ENCODE measurements at places on chromosomes 12 and 14. TPM values are rescaled to one million over a fixed set of nuclear protein-coding genes. Genes with fewer than 3 reads are reported as not detected.

Gene DPPA3
- total RNA-seq: not detected

DNA sequence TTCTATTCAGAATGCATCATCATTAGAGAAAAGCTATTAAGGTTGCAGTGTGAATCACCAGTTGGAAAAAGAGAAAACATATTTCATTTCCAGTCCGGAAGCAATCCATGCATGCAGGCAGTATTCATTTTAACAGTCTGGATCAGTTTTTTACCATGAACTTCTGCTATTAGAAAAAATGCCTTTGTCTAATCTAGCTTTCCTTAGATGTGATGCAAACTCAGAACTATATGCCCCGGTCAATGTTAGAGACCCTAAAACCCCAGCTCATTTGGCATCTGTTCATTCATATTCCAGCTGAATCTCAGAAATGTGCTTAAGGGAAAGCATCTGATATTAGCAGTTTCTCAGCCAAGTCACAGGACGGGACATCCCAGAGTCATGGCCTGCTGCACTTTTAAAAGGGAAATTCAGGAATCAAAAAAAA lies 8.5 kb downstream of the IRAK3 start:
- H3K27me3 ChIP-seq: no peaks in the 10 kb centered on the region
- H3K4me3 ChIP-seq: no peak overlapping the region
- H3K36me3 ChIP-seq: no peaks in the 10 kb centered on the region
- DNase-seq: no peak
- H3K27ac ChIP-seq: no peak overlapping the region

- H3K4me3 ChIP-seq: peak overlapping the region; percentile 36
- H3K36me3 ChIP-seq: no peaks in the 10 kb centered on the region
- DNase-seq: peak; percentile 87
- no peaks in the 10 kb centered on the region for H3K27me3 ChIP-seq
- no peaks in the 10 kb centered on the region for H3K4me1 ChIP-seq
Measured at GRCh38 chr12:52023182-52023975, 16.6 kb downstream of the TAMALIN start.

DNA sequence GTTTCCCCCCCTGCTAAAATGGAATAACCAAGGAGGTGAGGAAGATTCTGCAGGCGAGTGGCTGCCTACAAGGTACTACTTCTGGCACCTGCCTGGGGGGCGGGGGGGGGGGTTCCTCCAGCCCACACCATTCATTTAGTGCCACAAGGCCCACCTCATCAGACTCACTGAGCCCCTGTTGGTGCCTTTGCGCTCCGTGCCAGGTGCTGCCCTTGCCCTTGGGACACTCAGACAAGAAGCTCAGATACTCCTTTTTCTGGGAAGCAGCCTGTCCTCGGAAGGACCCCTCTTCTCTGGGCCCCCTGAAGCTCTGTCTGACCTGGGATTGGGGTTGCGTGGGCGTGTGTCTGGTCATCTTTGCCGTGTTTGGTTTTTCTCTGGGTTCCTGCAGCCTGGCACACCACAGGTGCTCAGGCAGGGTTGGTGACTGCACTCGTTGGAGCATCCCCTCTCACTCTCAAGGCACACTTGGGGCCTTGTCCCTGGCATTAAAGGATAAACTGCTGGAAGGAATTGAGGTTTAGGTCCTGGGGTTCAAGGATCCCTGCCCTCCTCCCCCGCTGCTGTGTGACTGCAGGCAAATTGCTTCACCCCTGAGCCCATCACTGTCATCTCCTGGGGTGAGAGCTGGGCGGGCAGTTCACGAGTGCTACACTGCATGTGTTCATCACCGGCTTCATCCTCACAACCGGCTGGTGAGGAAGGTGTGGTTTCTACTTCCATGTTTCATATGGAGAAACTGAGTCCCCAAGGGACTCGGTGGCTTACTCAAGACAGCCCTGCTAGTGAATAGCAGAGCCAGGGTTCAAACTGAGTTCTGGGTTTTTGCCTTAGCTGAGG lies 16.9 kb downstream of the FAM222A start:
- H3K4me3 ChIP-seq: no peak overlapping the region
- no peaks in the 10 kb centered on the region for H3K4me1 ChIP-seq
- no peaks in the 10 kb centered on the region for H3K36me3 ChIP-seq
- H3K27me3 ChIP-seq: no peaks in the 10 kb centered on the region
- no peak overlapping the region for H3K27ac ChIP-seq

DNA sequence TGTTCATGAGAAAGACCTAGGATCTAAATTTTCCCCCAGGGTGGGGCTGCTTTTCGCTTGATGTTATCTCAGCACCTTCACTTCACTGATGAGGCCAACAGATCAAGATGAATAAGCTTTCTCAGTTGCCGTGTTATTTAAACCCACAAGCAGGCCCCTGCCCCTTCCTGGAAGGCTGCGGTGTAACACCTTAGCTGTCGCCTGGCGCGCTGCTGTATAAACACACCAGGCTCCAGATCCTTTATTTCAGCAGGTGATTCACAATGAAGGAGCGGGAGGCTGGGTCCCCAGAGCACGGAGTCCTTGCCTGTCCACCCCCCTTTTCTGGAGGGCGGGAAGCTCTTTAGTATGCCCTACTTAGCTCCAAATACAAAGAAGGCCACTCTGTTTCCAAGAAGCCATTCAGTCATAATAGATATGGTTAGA lies 515.4 kb downstream of the FUT8 start:
- H3K27ac ChIP-seq: no peak overlapping the region
- no peak overlapping the region for H3K4me3 ChIP-seq
- H3K36me3 ChIP-seq: no peaks in the 10 kb centered on the region
- no peaks in the 10 kb centered on the region for H3K27me3 ChIP-seq
- no peaks in the 10 kb centered on the region for H3K4me1 ChIP-seq
- no peak for DNase-seq

Gene KIF26A
- 4.1 TPM for total RNA-seq

Gene AQP2
- not detected for total RNA-seq

- no peaks in the 10 kb centered on the region for H3K36me3 ChIP-seq
- no peak overlapping the region for H3K4me3 ChIP-seq
- DNase-seq: no peak
- H3K27ac ChIP-seq: no peak overlapping the region
- peaks cover 7% of the 10 kb centered on the region for H3K4me1 ChIP-seq
Measured at GRCh38 chr14:31993521-31993951, 83.6 kb upstream of the ARHGAP5 start.

Gene OR4Q2
- not detected for total RNA-seq

GRCh38 chr14:51609251-51609954 lies 42.3 kb upstream of the FRMD6 start:
- peaks cover 7% of the 10 kb centered on the region for H3K4me1 ChIP-seq
- H3K27me3 ChIP-seq: no peaks in the 10 kb centered on the region
- H3K36me3 ChIP-seq: no peaks in the 10 kb centered on the region
- DNase-seq: no peak
- no peak overlapping the region for H3K4me3 ChIP-seq

Gene GDF3
- not detected for total RNA-seq

Gene RNASE3
- total RNA-seq: not detected

DNA sequence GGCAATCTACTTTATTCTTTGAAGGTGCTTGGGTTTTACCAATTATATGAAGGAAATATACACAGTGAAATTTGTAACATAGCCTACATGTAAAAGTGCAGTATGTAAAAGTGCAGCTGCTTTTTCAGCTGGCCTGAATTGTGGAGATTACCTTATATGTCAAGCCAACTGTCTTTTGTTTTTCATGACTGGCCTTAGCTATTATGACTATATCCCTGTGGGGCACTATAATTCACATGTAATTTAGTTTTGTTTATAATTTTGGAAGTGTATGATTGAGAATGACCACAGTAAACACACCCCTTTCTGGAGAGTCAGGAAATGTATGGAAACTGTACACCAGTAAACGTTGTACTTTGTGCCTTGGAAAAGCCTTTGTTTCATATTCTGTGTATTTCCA lies 435.0 kb upstream of the STXBP6 start:
- H3K36me3 ChIP-seq: no peaks in the 10 kb centered on the region
- H3K4me1 ChIP-seq: no peaks in the 10 kb centered on the region
- no peaks in the 10 kb centered on the region for H3K27me3 ChIP-seq
- H3K4me3 ChIP-seq: no peak overlapping the region
- H3K27ac ChIP-seq: no peak overlapping the region
- no peak for DNase-seq

GRCh38 chr12:34602213-34602940 lies 580.1 kb downstream of the ALG10 start:
- no peak overlapping the region for H3K4me3 ChIP-seq
- H3K4me1 ChIP-seq: no peaks in the 10 kb centered on the region
- H3K27ac ChIP-seq: no peak overlapping the region
- no peaks in the 10 kb centered on the region for H3K36me3 ChIP-seq
- no peak for DNase-seq
- no peaks in the 10 kb centered on the region for H3K27me3 ChIP-seq

GRCh38 chr12:126726481-126727217 lies 1540.3 kb upstream of the TMEM132C start:
- no peaks in the 10 kb centered on the region for H3K36me3 ChIP-seq
- no peak for DNase-seq
- H3K27me3 ChIP-seq: no peaks in the 10 kb centered on the region
- H3K4me1 ChIP-seq: no peaks in the 10 kb centered on the region
- H3K4me3 ChIP-seq: no peak overlapping the region

Gene TSPAN19
- not detected for total RNA-seq

Gene MRPL51
- total RNA-seq: 22.3 TPM

Gene C14orf132
- 15.6 TPM for total RNA-seq

GRCh38 chr14:30227876-30228275 lies 300.2 kb upstream of the PRKD1 start:
- H3K36me3 ChIP-seq: no peaks in the 10 kb centered on the region
- DNase-seq: peak; percentile 18
- H3K27ac ChIP-seq: peak overlapping the region; percentile 16
- no peaks in the 10 kb centered on the region for H3K4me1 ChIP-seq

All from uterus (tissue), 4 donors.